ENCODE measurements at places on chromosomes 7 and 10.

GRCh38 chr10:77348751-77349150 is 288.9 kb downstream of the KCNMA1 start:
- DNase-seq = no peak

DNA sequence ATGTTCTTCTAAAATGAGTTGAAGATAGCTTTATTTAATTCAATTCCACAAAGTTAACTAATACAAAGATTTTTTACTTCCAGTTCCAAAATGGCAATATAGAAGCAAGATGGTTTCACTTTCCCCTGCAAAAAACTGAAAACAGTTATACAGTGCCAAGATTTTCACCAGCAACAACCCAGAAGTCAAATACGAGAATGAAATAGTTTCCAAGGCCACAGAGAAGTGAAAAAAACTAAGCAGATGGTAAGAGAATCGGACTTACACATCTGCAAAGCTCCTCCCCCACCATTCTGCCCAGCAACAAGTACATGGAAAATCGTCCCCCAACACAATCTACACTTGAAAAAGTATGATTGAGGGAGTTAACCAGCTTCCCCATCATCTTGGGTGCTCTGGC is 30.3 kb upstream of the KEL start:
- DNase-seq = no peak

DNA sequence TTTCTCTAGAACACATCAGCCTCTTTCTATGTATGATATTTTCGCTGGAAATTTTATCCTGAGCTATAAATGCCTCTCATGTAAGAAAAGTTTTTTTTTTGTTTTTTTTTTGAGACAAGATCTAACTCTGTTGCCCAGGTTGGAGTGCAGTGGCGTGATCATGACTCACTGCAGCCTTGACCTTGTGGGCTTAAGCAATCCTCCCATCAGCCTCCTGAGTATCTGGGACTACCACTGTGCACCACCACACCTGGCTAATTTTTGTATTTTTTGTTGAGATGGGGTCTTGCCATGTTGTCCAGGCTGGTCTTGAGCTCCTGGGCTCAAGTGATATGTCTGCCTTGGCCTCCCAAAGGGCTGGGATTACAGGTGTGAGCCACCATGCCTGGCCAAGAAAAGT is 80.4 kb downstream of the ADK start:
- DNase-seq = no peak

DNA sequence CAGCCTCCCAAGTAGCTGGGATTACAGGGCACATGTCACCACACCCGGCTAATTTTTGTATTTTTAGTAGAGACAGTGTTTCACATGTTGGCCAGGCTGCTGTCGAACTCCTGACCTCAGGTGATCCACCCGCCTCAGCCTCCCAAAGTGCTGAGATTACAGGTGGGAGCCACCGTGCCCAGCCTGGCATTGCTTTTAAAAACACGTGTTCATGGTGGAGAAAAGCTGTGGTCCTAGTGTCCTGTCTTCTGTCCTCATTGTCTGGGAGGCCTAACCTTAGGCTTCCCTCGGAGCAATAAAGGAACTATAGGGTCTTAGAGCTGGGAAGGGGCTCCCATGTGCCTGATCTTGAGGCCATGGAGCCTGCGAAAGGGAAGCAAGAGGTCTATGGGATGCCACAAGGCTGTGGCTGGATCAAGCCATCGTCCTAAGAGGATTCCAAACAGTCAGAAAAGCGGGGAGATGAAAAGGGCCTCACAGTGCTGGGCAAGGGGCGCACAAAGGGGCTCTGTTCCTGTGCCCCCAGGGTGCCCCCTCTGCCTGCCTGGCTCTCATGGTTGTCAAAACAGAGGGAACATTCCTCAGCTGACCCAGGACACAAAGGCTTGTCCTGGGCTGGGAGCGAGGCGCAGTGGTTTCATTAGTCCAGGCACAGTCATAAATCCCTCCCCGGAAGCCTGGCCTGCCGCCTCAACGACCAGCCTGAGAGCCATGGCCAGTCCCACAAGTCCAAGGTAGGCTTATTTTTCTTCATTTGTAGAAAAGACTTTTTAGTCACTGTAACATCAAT is 106.6 kb upstream of the TNS3 start:
- no peak for DNase-seq

DNA sequence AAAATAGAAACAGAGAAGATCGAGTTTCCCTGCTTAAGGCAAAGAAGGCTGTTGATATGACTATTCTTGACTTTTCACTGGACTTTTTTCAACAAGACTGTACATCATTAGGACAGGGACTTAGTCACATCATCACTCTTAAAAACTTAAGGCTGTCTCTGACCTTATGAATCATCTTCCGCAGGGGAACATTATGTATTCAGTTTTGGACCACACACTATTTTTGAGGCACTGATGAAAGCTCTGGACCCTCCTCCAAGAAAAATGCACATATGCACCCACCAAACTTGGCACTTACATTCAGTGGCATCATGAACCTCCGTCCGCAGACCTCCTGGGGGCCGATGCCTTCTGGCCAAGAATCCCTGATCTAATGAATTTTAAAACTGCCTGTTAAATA is 96.4 kb downstream of the CALD1 start:
- DNase-seq = no peak

DNA sequence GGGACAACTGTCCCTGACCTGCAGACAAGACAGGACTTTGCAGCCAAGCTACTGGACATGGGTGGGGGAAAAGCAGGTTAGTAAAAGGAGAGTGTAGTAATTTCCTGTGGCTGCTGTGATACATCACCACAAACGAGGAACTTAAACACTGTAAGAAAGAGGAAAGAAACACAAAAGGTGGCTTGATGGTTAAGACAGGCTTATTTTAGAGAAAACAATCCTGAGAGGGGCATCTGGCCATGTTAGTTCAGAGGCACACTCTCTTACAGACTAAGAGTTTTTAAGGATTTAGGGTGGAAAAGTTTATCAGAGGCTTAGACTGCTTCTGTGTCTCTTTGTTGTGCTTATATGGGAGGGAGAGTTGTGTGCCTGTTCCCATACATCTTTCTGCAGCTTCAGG is 667.0 kb downstream of the TYW1 start:
- DNase-seq = no peak

DNA sequence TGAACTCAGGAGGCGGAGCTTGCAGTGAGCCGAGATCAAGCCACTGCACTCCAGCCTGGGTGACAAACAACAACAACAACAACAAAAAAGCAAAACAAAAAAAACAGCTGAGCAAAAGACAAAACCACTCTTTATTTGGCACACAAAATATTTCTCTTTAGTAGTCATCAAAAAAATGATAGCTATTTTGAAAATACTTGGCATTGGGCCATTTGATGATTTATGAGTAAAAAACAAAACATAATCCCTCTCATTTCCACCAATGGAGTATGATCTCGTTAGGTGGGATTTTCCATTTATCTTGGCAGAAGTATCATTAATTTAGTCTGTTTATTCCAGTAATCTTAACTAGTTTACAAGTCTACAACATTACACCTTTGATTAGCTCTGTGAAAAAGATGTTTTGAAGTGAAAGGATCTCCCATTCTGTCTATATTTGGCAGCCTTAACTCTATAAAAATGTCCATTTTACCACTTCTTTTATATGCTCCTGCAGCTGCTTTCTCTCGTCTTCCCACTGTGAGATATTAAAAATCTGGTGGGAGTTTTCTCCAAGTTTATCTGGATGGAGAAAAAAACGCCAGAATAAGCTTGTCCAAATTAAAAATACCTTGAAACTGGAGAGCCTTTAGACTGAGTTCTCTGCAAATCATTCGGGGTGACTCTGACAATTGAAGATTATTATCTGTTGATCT is 58.8 kb upstream of the AGMO start:
- no peak for DNase-seq

DNA sequence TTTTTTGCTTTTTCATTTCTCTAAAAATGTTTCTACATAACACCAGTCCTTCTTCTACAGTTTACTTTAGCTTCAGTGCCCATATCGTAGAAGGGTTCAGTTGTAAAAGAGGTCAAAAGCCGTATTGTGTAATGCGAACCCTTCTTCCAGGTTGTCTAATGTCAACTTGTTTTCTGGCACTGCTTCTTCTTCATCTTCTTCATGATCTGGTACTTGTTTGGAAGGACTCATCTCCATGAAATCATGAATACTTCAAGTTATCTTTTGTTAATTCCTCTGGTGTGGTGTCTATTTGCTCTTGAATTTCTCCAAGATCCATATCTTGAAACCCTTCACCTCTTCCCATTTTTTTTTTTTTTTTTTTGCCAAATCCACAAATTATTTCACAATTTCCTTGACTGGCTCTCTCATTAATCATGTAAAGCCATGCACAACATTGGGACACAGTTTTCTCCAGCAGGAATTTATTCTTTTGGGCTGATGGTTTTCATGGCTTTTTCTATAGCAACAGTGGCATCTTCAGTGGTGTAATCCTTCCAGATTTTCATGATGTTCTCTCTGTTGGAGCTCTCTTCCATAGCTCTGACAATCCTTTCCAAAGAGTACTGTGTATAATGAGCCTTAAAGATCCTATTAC is 85.1 kb downstream of the CPED1 start:
- no peak for DNase-seq

DNA sequence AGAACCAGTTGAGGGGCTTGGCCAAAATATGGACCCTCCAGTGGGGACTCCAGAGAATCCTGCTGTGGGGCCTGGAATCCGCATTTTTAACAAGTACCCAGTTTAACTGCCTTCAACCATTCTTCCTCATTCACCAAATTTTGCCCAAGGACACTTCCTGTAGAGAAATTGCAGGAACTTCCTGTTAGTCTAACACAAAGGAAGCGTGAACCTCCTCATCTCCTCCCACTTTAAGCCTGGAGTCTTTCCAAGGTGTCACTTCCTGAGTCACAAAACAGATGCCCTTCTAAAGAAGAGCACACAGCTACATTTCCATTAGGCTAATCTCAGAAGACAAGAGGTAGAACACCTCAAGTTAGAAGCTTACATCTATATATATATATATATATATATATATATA is 188.4 kb downstream of the PPP1R17 start:
- DNase-seq = no peak

DNA sequence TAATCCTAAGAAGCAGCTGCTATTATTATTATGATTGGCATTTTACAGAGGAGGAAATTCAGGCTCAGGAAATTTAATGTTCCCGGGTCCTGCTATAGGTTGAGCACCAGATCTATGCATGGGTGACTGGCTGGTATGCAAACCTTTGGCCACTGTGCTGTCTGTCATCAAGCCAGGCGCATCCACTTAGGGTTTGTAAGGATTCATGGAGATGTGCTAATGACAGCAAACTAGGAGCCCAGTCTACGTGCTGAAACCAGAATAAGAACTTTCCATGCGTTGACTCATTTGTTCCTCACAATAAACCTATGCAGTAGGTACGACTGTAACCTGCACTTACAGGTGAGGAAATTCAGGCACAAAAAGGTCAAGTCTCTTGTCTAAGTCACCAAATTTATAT is 64.5 kb upstream of the ZMIZ1 start:
- DNase-seq = no peak

- peak; percentile 57 for DNase-seq
Observed at GRCh38 chr7:36015733-36016132, 137.3 kb upstream of the EEPD1 start.

DNA sequence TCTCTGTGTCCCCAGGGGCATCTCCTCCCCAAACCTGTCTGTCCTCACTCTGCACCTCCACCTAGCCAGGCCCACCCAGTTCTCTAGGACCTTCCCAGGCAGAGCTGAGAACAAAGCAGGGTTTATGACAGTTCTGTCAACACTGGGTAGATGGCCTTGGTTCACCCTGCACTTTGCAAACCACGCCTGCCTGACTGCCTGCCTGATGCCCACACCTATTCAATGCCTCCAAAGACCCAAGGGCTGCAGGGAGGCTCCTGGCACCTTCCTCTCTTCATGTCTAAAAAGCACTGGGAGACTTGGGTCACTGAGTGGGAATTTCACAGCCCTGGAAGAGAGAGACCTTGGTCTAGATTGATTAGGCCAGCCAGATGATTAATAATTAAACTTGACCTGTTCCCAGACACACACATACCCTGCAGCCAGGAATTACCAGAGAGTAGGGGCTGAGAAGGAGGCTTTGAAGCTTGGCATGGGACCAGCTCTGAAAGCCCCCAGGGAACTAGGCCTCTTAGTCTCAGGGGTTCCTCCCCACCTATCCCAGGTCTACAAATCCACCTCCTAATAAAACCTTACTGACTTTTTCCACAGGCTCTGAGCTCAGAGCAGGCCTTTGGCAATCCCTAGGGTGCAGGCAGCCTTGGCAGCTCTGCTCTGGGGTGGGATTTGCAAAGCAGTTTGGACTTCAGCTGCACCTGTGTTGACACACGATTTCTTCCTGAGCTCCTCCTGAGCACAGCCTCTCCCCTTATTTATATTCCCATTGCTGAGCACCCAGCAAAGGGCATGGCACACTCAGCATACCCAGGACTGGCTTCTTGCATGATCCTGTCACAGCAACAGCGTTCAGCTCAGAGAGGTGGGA is 25.7 kb upstream of the PDCD4 start:
- DNase-seq = no peak

DNA sequence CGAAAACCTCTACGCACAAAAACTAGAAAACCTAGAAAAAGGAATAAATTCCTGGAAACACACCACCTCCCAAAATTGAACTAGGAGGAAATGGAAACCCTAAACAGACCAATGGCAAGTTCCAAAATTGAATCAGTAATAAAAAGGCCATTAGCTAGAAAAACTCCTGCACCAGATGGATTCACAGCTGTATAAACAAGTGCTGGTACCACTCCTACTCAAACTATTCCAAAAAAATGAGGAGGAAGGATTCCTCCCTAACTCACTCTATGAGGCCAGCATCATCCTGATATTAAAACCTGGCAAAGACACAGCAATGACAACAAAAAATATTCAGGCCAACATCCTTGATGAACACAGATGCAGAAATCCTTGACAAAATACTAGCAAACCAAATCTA is 228.2 kb downstream of the CHRM2 start:
- no peak for DNase-seq

- DNase-seq = no peak
Observed at GRCh38 chr10:6108631-6109443, 20.0 kb downstream of the RBM17 start.

DNA sequence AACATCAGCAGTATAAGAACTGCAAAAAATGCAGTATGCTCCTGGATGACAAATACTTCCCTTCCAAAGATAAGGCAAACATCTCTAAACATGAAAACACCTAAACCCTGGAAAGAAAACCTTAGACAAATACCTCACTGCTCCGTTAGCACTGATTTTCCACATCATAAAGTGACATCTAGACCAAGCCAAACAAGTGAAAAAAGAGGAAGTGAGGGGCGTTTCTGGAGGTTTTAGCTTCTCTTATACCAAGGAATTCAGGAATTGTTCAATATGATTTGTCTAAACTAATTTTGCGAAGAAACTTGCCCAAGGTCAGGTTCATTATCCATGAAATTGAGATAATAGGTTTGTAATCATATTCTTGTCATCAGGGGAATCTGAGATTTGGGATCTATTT is 279.7 kb downstream of the ADRA2A start:
- no peak for DNase-seq

DNA sequence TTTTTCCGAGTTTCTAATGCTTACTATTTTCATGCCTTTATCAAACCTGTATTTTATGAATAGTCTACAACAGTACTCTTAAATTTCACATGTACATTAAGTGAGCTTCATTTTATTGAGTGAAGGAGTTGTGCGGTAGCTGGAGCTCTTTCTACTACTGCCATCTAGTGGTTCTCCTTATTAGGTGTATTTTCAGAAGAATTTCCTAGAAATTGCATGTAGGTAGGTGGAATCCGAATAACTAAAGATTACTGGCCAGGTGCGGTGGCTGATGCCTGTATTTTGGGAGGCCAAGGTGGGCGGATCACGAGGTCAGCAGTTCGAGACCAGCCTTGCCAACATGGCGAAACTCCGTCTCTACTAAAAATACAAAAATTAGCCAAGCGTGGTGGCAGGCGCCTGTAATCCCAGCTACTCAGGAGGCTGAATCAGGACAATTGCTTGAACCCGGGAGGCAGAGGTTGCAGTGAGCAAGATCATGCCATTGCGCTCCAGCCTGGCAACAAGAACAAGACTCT is 38.3 kb downstream of the LRRC72 start:
- DNase-seq = peak; percentile 22

All from fibroblast of skin of left quadriceps (primary cell).